ENCODE measurements at places on chromosomes 2 and 18.

DNA sequence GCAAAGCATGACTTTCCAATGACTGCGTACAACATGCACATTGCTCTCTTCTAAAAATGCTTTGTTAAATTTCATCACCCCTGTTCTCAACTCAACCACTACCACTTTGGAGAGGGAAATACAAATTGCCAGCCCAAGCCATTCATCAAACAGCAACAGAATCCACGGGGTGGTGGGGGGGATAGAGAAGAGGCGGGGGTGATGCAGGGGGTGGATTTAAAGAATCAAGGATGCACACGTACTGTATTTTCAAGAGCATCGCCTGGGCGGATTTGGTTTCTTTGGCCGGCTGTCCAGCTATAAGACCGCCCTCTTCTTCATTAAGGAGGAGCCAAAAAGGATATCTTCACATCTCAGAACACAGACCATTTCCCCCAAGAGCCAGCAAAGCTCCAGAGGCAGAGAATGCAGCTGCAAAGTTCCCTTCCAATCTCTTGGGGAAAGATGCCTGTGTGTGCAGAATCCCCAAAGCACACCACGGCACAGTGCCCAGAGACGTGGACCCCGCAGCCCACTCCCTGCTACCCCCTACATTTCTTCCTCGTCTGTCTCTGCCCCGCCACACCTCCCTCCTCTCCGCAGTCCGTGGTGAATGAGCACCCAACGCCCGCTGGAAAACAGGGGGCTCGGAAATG is 977 bp downstream of the SLC8A1 start:
- DNase-seq = peak; percentile 45

GRCh38 chr2:45312275-45312674 is 298.8 kb downstream of the SRBD1 start:
- no peak for DNase-seq

GRCh38 chr18:1150344-1150743 is 245.7 kb downstream of the ADCYAP1 start:
- no peak for DNase-seq

- no peak for DNase-seq
Measured at GRCh38 chr2:99572373-99573164, 82.8 kb upstream of the REV1 start.

DNA sequence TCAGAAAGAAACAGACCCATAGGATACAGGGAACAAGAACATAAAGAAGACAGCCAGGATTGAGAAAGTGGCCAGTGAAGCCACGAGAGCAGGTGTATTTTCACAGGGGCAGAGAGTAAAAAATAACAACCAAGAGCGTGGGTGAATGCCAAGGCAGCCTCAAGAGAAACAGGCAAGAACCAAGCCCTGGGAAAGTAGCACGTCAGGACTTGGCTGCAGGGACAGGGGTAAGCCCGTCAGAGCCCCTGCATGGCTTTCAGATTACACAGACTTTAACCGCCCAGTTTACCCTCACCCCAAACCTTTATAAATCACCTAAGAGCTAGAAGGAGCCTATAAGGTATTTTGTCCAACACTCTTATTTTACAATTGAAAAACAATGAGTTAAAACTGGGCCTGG is 43.7 kb downstream of the ARL4C start:
- DNase-seq = no peak

DNA sequence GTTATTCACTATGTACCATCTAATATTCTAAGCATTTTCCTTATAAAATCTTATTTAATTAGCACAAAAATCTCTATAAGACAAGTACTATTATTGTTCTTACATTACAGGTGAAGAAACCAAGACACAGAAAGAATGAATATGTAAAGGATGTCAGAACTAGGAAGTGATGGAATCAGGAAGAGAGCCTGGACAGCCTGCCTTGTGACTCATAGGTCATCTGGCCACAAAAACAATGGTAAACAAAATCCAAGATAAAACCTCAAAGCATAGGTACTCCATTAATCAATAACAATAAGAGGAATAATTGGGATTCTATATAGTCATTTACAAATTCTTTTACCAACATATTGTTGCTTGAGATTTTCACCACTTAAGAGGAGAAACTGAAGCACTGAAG is 505.4 kb upstream of the PIK3C3 start:
- peak; percentile 9 for DNase-seq

DNA sequence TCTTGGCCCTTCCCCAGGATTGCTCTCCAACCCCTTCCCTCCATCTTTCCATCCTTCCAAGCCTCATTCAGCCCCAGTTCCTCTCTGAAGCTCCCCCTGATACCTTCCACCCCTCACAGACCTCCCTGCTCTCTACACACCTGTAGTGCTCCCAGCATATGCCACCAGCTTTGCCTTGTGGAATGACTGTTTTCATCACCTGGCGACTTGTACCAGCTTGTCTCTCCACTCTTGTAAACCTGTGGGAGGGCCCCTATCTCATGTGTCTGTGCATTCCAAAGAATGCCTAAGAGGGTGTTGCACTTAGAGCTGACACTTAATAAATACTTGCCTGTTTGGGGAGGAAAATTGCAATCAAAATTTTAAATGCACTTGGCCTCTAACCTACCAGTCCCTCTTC is 198.7 kb downstream of the BCL11A start:
- DNase-seq = no peak

GRCh38 chr2:118577202-118577601 is 270.2 kb downstream of the EN1 start:
- no peak for DNase-seq
